ENCODE measurements at places on chromosomes 16 and 17.

- DNase-seq, result no peak
Measured at GRCh38 chr17:36879027-36879426, 58.2 kb upstream of the LHX1 start.

- no peak for DNase-seq
Measured at GRCh38 chr16:3578610-3579551, 1.7 kb upstream of the NLRC3 start.

- DNase-seq, result peak; percentile 11
Measured at GRCh38 chr16:82331397-82331796, 161.4 kb upstream of the MPHOSPH6 start.

- no peak for DNase-seq
Measured at GRCh38 chr16:53849994-53850393, 146.0 kb downstream of the FTO start.

- no peak for DNase-seq
Measured at GRCh38 chr16:57032931-57033330, 43.6 kb downstream of the NLRC5 start.

- peak; percentile 44 for DNase-seq
Measured at GRCh38 chr17:36533935-36534839, 481 bp downstream of the MYO19 start.

DNA sequence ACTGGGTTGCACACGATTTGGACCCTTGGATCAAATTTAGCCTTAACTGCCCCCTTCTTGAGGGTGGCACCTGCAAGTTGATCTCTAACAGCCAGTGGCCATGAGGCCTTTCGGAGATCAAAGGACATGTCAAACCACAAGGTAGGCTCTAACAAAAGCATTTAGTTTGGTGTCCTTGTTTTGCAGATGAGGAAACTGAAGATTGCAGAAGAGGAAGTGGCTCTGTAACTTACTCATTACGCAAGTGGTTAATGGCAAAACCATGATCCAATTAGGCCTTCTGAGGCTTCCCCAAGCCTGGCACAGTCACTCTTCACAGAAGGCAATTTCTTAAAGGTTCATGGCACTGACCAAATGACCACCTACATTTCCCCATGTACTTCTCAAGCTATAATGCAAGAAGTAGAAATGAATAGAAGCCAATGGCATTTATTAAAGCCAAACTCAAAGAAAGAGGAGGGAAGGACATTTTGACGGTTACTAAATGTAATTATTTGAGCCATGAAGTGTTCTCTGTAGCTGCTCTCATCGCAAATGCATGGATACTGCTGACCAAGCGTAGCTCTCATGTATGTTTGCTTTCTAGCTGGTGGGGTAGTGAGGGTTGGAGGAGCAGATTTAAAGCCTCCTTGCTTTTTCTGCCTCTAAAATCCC is 32.8 kb upstream of the ABCC12 start:
- DNase-seq, result no peak

GRCh38 chr16:1907226-1907860 is 10.9 kb downstream of the HS3ST6 start:
- DNase-seq, result no peak

DNA sequence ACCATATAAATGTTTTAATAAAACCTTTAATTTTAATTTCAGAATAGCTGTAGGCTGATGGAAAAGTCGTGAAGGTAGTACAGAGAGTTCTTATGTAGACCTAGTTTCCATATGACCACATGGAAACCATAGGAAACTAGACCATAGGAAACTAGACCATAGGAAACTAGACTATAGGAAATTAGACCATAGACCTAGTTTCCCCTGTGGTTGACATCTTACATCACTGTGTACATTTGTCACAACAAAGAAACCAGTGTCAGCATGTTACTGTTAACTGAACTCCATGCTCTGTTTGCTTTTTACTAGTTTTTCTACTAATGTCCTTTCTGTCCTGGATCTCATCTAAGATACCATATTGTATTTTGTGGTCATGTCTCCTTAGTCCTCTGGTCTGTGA is 14.6 kb downstream of the NUDT7 start:
- no peak for DNase-seq

- no peak for DNase-seq
Measured at GRCh38 chr16:29990034-29990433, 5.4 kb downstream of the HIRIP3 start.

GRCh38 chr17:688100-688989 is 26.3 kb downstream of the VPS53 start:
- DNase-seq, result no peak

DNA sequence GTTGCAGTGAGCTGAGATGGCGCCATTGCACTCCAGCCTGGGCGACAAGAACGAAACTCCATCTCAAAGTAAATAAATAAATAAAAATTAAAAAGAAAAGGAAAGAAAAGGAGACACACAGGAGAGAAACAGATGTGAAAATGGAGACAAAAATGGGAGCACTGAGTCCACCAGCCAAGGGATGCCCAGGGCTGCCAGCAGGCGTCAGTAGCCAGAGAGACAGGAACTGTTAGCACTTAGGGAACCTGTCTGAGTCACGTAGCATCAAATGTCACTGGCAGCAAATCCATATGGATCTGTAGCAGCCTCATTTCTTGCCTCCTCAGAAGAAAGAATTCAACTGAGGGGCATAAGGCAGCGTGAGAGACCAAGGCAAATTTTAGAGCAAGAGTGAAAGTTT is 79.7 kb downstream of the CYLD start:
- no peak for DNase-seq

DNA sequence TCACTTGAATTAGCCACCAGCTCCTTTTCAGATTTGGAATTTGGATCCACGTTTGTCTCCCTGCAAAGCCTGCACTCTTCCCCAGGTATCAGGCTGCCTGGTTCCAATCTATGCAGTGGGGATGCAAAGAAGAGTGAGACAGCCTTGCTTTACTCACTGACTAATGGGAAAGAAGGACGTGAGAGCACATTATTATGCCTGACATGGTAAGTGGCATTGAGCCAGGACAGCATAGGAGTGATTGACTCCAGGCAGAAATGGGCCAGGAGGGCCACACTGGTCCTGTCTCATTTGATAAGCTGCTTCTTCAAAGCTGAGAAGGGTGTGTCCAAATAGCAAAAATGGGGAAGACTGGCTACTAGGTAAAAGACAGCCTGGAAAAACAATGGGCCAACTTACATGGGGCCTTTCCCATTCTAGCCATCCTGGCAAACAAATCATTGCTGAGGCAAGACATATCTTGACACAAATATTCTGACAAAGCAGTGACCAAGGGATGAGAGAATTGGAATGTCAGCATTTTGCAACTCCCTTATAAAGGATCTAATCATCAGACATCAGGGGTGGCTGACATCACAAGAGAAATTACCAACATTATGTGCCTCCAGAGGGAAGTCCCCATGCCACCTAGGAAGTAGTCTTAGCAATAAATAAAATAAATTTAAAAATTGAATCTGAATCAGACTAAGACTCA is 38.6 kb downstream of the CDH11 start:
- no peak for DNase-seq

DNA sequence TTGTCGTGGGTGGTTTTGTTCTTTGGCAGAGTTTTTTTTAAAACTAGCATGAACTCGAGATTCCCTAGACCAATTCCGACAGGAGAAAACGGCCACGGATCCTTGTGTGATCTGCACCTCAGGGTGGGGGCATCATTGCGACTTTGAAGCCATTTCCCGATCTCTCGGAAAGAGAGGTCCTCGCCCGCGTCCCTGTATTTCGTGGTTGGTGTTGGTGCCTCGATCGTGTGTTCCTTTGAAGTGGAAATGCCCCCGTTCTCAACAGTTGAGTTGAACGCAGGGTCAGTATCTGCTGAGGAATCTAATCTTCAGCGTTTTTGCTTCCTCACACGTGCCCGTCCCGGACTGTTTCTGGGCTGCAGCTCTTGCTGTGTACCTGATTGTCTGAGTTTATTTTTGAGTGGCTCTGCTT is 1.1 kb downstream of the CRAMP1 start:
- DNase-seq, result no peak

DNA sequence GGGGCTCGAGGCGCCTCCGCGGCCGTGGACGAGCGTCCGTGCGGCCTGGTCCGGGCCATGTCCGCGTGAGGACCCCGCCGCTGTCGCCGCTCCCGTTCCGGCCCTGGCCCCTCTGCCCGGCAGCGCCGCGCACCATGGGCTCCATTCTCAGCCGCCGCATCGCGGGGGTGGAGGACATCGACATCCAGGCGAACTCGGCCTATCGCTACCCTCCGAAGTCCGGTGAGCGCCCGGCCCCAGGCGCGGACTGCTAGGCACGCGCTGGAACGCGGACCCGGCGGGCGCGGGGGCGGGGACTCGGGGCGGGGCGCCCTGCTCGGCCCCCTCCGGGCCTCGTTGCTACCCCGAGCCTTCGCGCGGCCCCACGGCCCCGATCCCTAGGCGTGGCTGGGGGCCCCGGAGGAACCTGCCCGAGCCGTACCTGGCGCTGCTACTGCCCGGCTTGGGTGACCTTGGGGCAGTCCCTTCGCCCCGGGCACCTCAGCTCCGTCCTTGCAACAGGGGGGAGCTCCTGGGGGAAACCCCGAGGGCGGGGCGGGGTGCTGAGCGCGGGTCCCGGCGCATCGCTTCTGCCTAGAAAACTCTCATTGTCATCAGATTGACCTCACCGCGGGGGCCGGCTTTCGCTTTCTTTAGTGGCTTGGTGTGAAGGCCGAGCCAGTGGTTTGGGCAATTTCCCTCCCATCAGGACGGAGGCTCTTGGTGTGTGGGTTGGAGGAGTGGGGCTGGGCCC is 367 bp downstream of the MGRN1 start:
- DNase-seq, result peak; percentile 73

DNA sequence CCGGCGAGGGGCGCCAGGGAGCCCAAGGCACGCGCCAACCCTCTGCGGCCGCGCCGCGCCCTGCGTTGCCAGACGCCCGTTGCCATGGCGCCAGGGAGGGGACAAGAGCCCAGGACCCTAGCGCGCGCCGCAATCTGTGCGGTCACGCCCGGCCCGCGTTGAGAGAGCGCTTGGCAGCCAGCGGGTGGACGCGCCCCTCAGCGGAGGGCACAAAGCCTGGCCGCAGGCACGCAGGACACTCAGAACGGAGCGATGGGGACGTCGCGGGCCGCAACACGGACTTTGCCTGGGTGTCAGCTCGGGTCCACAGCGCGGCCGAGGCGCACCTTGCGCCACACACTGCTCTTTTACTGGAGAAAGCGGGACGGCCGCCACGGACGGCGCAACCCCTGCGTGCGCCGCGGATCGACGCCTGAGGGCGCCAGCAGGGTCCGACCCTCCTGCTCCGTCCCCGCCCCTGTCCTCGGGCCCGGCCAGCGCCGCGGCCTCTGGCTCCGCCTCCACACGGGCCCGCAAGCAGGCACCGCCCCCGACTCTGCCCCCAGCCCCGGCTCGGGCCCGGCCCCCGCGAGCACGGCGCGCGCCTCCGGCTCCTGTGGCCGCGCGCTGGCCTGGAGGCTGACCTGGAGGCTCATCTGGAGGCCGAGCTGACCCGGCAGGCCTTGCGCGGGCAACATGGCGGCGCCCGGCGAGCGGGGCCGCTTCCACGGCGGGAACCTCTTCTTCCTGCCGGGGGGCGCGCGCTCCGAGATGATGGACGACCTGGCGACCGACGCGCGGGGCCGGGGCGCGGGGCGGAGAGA is at the start of gene GFER:
GFER (plus strand) TSS at position 650 of the 803 bp plus-strand sequence; CDS start at position 676, 26 bp downstream.
- peak; percentile 80 for DNase-seq

DNA sequence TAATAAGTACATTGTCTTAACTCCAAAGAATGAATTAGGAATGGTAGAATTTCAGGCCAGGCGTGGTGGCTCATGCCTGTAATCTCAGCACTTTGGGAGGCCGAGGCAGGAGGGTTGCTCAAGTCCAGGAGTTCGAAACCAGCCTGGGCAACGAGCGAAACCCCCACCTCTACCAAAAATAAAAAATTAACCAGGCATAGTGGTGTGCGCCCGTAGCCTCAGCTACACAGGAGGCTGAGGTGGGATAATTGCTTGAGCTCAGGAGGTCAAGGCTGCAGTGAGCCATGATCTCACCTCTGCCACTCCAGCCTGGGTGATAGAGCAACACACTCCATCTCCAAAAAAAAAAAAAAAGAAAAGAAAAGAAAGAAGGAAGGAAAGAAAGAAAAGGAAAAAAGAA is 18.5 kb upstream of the BBS2 start:
- DNase-seq, result no peak

DNA sequence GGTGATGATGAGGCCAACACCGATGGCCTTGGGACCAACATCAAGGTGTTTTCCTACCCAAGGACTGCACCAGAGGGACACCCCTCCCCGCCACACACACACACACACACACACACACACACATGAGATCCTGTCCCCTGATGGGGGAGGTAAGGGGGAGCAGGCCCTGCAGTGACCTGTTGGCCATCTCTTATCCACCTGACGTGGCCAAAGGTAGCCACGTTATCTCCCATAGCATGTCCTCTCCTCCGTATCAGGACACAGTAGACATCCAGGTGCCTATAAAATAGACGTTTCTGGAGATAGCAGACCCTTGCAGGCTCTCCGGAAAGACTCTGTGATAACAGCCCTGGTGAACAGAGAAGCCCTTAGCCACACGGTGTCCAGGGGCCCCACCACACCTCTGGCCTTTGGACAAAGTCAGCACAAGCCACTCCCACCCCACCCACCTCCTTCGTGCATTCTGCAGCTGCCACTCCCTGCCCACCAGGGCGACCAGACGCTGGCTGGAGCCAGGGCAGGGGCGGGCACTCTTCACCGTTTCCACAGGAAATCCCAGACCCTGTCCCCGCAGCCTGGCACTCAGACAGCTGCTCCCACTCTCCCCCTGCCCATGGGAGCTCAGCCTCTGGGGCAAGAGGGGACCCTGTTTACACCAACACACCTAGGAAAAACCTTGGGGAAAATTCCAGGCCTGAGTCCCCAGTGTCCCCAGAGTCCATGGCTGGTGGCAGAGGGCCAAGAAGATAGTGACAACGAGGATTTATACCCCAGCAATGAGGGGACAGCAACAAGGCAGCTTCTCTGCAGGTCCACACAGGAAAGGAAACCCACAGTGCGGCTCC is 15.4 kb upstream of the ENPP7 start:
- DNase-seq, result no peak

DNA sequence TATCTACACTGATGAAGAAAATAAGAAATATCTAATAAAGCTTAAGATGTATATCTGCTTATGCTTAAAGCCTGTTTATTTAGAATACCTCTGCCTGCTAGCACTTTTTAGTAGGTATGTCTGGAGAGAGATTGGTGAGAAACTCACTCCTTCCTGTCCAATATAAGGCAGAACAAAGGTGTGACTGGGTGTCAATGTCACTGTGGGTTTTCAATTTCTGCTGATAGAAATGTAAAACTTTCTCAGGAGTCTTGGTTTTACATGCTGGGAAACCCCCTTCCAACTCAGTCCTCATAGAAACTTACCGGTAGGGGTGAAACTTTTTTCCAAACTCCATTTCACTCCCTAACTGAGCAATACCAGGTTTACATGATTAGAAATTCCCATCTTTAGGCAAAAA is 17.8 kb upstream of the MPHOSPH6 start:
- no peak for DNase-seq

DNA sequence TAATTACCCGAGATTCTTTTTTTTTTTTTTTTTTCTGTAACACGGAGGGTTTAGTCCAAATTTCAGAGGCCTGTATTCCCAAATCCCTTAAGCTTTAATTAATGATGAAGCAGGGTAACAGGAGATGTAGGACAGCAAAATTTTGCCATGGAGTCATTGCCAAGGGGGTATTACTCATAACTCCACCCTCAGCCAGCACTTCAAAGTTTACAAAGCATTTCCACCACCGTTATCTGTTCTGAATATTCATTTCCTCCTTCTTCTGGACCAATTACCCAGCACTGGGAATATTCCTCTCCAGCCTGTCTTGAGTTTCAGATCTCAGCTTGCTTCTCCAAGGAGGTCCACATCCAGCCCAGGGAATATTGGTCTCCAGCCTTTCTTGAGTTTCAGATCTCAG is 747.5 kb upstream of the EEF2KMT start:
- DNase-seq, result no peak
